ENCODE measurements at places on chromosomes 2 and 18.
A peak's percentile ranks its signal among the peaks of the same experiment; 100 is the strongest.

- DNase-seq = no peak
These were observed 221.6 kb downstream of the NCKAP5 start for GRCh38 chr2:133346654-133347053.

- DNase-seq = no peak
These were observed 161.8 kb downstream of the DYSF start for GRCh38 chr2:71614976-71615766.

DNA sequence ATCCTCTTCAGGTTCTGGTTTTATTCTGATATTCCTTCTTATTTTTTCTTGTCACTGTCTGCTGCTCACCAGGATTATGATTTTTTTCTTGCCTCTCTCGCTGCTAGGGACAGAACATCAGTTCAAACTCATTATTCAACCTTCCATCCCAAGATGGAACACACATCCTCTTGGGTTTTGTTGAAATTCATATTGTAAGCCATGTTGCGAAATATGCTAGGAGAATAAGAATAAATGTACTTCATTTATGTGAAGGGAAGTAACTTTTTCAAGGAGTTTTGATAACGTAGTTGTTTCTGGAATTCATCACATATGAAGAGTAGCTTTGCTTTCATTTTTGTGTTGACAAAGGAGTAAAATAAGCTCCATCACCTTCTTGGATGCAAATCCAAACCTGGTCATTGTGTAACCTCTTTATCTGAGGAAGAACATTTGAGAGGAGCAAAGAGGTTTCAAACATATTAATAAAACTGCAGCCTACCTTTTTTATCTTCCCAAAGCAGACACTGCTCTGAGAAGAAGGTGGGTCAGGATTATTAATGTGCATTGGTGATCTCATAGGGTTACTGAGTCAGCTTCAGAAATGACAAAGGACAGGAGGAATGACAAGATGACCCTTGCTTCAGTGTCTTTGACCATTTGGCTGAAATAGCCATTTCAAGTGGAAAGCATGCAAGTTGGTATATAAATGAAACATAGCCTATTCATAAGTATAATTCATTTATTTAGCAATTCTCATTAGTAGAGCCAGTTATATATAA lies 280.0 kb downstream of the GULP1 start:
- DNase-seq = no peak

- no peak for DNase-seq
These were observed 108.6 kb downstream of the COMMD1 start for GRCh38 chr2:62014102-62014501.

- DNase-seq = no peak
These were observed 92.7 kb downstream of the ZNF516 start for GRCh38 chr18:76402026-76402990.

DNA sequence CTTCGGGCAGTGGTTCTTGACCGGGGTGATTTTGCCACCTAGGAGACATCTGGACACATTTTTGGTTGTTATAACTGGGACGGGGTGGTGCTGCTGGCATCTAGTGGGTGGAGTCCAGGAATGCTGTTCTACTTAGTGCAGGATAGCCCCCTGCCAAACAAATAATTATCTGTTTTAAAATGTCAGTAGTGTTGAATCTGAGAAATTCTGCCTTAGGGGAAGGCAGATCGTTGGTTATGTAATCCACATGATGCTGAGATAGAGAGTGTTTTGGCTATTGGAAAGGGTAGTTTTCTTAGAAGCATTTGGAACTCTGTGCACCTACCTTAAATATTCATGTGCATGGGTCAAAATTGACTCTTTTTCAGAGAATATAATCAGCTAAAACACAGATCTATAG lies 199.0 kb downstream of the TPGS2 start:
- DNase-seq = no peak

- peak; percentile 73 for DNase-seq
These were observed 82.0 kb downstream of the SMAD7 start for GRCh38 chr18:48868468-48869466.

DNA sequence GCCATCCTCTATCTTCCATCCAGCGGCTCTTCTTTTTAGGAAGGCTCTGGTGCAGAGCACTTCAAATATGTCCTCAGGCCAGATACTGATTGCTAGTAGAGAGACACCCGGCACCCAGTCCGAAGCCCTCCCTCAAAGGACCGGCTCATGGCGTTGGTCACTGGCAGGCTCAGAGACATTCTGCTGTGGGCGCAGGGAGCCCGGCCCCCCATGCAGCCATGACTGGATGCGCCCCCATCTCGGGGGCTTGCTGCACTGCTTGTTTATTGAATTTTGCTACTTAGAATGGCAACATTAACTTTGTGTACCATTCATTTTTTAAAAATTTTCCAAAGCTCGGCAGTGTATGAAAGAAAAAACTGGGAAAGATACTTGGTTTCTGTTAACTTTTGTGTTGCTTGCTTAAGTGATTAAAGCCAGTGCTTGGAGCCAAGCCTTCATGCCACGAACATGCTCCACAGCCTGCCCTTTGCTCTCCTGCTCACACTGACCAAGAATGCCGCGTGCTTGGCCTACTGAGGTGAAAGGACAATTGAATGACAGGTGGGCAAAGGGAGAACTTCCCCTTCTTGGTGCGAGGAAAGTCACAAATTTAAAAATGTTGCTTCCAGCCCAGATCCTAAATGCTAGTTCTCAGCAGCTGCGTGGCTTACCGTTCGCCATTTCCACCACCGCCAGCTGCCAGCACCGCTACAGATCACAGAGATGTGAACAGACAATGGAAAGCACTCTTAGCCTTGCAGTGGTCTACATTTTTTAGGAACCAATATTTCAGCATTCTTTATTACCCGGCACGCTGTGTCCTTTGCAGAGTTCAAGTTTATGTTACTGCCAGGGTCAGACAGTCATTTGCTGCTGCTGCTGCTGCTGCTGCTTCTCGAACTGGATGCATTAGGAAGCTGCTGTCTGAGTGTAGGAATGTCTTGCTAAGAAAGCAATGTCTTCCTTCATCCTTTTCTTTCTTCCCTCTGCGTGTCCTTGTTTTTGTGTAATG lies 76.7 kb downstream of the FAM210A start:
- no peak for DNase-seq

DNA sequence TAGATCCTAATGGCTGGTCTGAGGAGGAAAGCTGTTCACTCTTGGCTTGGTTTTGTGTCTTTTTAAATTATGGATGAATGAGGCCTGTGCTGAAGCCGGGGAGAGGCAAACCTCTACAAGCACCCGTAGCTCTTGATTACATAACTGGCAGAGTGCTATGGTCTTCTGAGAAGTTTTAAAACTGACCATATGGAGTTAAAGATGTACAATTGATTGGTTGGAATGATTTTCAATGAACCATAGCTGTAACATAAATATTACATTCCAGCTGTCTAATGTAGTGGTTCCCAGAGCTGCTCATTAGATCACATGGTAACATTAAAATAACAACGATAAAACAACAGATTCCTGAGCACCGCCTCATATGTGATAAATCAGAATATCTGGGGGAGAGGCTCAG lies 71.1 kb upstream of the MAP4K3 start:
- no peak for DNase-seq

DNA sequence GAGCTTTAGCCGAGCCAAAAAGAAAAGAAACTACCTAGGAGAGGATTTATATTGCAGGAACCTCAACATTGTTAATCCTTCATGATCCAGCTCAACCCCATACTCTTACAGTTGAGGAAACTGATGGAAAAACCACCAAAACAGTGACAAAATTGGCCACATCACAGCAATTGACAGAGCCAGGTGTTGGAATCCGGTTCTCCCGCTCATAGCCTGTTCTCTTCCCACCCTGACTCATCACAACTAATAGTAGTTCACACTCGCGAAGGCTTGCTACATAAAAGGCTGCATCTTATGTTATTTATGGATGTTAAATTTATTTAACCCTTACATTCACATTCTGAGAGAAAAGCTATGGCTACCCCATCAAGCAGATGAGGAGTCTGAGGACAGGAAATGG lies 33.7 kb downstream of the SLC9A4 start:
- DNase-seq = no peak

- DNase-seq = no peak
These were observed 44.4 kb downstream of the MYO3B start for GRCh38 chr2:170222298-170222697.

DNA sequence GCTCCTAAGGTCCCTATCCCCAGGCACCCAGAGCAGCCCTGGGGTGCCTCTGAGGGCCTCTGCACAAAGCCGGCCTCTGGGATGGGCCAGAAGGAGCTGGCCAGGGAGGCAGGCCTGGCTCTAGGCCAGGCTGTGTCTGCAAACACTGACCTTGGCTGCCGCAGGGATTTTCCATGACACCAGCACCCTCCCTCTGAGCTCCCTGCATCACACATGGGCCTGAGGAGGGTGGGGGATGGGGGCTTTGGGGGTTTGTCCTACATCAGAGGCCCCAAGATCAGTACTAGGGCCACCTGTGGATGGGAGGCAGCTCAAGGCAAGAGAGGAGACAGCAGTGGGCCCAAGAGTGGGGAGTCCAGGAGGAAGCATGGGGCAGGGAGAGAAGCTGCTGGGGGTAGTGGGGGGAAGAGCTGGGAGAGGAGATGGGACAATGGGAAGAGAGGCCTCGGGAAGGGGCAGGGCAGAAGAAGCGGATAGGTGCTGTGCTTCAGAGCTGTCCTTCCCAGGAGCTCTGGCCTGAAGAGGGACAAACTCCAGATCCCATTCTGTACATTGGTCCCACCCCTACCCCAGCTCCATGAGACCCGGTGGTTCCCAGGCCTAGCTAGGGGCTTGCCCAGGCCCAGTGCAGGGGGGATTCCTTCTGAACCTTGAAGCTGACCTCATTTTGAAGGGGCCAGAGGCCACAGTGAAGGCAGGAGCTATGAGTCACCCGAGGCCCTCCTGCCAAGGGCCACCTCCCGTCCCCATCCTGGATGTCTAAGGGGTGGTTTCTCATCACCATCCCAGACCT lies 28.0 kb downstream of the KCNK3 start:
- no peak for DNase-seq

- DNase-seq = no peak
These were observed 30.1 kb upstream of the MBOAT2 start for GRCh38 chr2:9033385-9034168.

DNA sequence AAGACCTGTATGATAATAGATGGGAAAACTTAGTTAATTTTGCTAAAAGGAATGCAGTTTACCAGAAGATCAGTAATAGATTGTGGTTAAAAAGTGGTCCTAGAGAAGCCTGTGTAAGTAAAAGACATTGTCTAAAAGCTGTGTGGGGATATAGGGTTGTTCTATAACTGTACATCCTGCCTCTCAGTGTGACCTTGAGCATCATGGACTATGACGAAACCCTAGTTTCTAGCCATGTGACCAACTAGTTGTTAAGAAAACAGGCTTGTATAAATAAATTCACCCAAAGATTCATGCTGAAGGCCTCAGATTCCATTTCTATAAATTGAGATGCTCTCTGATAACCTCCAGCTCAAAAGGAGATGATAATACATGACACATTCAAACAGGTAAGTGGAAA lies 160.7 kb downstream of the IKZF2 start:
- no peak for DNase-seq

- no peak for DNase-seq
These were observed 8.6 kb upstream of the IL36A start for GRCh38 chr2:112996635-112997034.

DNA sequence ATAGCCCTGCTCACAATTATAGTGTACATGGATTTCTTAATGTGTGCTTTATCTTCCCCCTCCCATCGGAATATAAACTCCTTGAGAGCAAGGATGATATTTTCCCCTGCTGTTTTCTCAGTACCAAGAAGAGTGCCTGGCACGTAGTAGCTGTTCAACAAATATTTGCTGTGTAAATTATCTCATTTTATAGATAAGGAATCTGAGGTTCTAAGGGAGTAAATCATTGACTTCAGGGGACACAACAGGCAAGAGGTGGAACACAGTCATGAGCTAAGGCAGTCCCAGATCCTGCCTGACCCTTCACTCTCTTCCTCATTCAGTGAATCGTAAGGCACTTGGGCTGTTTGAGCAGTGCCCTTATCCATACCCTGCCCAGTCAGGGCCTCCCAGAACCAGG lies 187.3 kb upstream of the TNP1 start:
- no peak for DNase-seq

DNA sequence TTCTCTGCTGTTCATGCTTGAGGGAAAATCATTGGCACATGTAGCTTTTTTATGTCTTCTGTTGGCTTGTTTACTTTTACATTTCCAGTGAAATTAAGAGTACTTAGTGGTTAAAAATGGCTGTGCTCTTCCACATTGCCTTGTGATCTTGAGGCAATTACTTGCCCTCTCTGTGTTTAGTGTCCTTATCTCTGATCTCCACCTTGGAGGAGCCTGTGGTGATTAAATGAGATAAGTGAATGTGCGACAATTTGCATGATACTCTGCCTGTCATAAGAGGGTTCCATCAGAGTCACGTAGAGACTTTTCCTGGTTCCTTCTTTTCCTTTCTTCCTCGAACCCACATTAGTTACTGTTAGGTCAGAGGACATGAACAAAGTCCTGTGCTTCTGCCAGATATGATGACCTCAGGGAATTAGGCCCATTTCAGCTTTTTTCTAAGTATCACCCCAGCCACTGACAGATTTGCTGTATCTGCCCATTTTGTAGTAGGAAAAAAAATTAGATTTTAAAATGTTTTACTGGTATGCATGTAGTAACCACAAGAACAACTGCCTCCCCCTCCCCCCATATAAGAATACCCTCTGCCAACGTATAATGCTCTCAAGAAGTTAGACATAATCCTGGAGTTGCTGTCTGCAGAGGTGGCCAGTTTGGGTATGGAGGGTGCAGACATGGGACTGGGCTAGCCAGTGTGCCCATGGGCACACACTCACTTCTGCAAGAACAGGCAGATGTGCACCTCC lies 51.9 kb downstream of the TET3 start:
- no peak for DNase-seq

DNA sequence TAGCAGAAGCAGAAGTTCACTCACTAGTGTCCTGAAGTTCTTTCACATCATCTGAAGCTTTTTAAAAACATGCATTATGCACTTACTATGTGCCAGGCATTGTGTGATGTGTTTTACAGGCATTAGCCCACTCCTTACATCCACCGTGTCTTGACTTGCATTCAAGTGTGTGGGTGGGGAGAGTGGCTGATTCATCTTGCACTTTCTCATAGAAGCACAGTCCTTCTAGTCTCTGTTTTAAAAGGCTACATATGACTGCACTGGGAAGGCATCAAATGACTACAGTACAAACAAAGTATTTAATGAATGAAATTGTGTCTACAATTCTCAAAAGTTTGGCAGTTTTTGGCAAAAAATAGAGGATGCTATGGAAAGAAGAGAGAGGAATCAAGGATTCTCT lies 21.6 kb upstream of the DSC3 start:
- no peak for DNase-seq

GRCh38 chr2:171391532-171391931 lies 42.3 kb downstream of the METTL8 start:
- no peak for DNase-seq

GRCh38 chr2:211513446-211513845 lies 957.0 kb downstream of the CPS1 start:
- no peak for DNase-seq

- DNase-seq = no peak
These were observed 86.6 kb downstream of the POLR1A start for GRCh38 chr2:86019121-86019520.

- no peak for DNase-seq
These were observed 97.0 kb downstream of the FOXI3 start for GRCh38 chr2:88355486-88355885.

DNA sequence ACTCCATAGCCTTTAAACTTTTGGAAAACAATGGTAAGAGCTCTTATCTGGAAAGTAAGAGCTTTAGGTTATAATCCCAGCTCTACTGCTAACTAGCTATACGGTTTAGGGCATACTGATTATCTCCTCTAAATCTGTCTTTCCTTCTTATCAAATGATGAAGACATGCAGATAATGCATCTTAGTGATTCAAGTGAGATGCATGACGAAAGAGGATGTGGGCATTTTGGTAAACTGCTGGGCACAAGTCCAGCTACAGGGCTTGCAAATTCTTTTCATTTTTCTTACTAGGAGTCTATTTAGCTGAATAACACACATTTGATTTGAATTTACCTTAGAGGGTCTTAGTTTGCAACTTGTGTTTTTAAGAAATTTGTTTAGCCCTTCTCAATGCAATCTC lies 1604.8 kb upstream of the ZEB2 start:
- DNase-seq = no peak
